Right kidney (tissue), 9 donors: ENCODE measurements at places on chromosomes 2 and 18.

DNA sequence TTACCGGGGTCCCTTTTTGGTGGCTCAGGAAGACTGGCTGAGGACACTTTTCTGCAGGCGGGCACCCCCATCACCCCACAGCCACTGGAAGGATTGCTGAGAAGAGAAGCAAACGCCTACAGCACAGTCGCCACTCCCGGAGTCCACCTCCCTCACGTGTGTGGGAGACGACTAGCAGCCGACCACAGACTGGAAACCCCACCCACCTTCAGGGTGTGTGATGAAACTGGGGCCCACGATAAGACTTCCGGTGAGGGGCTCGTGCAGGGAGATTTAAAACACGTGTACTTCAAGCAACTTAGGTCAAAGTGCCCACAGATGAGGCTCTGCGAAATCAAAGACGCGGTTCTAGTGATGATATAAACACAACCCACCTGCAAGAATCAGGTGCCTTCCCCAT lies 26.3 kb downstream of the MBP start:
- peak; percentile 4 for DNase-seq

DNA sequence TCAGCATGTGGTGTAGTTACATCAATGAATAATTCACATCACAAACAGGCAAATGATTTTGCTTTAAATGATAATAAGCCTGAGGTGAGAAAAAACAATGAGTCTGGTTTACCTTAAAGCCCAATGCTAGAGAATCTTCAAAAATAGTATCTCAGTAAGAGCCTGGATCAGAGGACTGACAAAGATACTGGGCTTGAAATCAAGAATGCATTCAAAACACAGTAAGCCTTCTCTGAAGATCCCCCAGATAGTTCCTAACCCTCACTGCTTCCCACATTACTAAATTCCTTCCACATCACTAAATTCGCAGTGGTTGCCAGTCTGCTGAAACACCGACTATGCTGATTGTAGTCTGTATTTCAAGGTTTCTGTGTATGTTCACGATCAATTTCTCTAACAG lies 514.9 kb downstream of the SUCLG1 start:
- DNase-seq, result no peak

DNA sequence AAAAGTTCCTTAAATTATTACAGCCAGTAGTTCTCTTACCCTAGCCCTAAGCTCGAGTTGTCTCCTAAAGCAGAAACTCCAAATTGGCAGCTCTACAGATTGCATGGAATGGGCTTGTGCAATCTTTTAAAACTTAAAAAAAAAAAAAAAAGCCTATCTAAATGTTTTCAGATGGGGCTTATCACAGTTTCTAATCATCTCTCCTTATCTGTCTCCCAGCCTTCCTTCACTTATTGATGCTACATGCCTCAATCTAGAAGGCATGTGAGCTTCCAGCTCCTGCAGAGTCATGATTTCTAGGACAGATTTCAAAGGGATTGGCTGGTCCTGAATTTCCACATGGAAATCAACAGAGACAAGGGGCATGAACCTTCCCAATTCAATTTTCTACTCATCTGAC lies 33.1 kb upstream of the PELI1 start:
- no peak for DNase-seq

DNA sequence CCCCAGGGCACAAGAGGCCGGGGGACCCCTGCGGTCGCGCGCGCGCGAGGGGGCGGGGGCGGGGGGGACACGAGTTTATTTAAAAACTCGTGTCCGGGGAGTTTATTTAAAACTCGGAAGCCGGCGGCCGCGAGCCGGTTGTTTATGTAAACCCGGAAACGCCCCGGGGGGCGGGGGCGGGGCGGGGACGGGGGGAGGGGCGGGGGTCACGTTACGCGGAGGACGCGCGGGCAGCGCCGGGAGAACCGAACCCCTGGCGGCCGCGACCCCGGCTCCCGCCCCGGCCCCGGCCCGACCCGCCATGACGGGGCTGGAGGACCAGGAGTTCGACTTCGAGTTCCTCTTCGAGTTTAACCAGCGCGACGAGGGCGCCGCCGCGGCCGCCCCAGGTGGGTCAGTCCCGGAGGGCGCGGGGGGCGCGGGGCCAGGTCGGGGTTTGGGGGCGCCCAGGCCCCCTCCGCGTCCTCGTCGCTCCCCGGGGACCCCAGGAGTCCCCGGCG lies 4.4 kb downstream of the NFATC1 start:
- peak; percentile 26 for DNase-seq

- no peak for DNase-seq
These were observed 862.3 kb downstream of the SUCLG1 start for GRCh38 chr2:83596592-83597282.

DNA sequence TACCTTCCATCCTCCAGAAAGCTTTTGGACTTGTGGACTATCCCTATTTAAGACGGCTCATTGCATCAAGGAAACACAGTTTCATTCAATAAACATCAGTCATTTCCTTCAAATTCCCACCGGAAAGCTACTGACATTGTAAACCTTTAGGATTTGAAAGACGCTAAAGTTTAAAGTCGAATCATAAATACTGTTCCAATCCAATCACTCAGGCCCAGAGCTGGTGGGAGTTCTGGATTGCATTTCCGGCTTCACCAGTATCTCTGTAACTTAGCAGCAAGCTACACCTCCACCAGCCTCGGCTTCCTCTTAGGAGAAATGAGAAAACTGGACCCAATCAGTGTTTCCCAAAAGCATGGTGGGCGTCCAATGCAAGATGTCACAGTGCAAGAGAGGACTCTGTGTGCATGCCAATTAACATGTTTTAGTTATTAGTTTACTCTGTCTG lies 1.6 kb downstream of the WDFY1 start:
- DNase-seq, result peak; percentile 18

GRCh38 chr2:201983174-201983573 lies 50.5 kb upstream of the FZD7 start:
- DNase-seq, result no peak

GRCh38 chr2:46181789-46182530 lies 115.2 kb upstream of the EPAS1 start:
- DNase-seq, result no peak

GRCh38 chr2:191209340-191209739 lies 35.9 kb upstream of the MYO1B start:
- no peak for DNase-seq

DNA sequence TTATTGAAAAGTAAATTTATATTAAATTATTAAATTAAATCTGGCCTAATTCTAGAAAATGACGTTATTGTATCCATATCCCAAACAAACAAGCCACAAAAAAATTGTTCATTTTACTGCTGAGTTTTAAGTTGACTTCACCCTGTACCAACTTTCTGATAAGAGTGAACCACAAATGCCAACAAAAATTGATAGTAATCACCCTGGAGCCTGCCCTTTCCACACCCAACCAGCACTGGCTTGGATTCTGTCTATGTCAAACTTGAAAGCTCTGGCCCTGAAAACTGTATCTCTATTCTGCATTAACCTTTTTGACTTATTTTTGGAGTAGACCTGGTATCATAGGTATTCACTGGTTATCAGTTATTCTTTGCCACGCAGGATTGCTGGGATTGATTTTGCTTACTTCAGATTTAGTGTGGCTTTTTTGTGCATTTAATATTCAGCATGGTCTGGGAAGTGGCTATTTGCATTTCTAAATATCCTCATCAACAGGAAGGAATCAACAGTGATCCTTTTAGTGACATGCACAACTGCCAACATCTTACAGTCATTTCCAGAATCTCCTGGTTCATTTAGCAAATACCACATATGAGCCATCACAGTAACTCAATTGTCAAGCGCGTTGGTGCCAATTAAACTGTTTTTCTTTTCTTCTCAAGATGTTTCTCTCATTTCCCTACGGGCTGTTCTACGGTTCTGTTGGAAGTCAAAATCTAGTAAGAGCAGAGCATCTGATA lies 11.4 kb upstream of the SRBD1 start:
- no peak for DNase-seq

DNA sequence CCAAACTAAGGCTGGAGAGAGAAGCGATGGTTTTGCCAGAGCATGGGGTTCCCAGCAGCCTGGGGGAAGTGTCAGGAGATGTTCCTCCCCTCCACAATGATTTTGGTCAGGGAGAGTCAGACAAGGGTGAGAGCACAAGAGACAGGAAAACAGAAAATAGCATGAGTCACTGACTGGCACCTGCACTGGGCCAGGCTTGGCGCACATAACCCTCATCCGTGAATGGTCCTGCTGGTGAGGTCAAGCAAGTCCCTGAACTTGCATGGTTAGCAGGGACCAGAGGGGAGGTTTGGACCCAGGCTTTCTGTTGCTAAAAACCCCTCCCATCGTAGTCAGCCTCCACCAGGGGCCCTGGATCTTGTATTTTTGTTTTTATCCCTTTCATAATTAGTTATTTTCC lies 174.5 kb upstream of the MYT1L start:
- DNase-seq, result no peak
